NCI-H2107 (cell line): ENCODE measurements at places on chromosomes 1 and 21.

DNA sequence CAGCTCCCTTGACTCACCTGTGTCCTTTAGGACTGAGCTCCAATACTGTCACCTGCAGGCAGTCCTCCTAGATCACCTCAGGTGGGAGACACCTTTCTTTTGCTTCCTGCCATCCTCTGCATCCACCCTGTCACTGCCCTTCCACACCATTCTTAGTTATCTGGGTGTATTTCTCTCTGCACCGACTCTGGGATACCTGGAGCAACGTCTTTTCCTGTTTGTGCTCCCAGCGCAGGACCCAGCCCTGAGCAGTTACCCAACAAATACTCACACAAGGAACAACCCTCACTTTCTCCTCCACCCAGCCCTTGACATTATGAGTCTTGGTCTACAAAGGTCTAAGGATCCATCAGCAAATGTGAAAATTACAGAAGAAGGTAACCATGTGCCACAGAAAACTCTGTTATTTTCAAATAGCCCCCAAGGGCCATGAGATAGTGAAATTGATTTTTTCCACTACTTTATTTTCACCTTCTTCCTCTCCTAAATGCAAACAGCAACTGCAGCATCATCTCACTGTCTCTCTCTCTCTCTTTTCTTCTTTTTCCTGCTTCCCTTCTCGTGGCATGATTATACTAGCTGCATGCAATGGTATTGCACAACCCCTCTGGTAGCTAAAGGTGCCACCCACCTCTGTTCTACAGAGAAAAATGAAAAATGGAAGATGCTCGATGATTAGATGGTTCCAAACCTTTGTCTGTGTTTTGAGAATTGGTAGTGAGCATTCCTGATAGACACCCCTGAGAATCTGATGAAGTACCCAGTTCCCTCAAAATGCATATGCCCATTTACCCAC lies 89.0 kb downstream of the MIS18A start:
- DNase-seq: no peak

DNA sequence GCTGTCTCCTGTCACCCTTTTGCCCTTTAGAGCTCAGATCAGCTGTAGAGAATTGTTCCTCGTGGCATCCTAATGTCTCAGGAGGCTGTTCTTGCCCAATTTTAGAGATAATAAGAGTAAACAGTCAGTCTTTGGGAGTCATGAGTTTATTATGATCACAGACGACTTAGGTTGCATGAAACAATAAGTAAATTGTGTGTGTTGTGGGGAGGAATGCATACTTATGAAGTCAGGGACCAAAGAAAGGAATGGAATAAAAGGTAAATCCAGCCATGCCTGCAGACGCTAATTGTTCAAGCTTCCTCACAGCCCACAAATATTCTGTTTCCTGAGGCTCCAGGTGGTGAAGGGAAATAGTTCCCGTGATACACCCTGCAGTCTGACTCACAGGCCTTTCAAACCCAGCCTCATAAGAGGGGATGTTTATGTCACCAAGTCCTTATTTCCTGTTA lies 897 bp downstream of the EPHX4 start:
- peak; percentile 6 for DNase-seq

GRCh38 chr1:163561580-163562295 lies 240.0 kb downstream of the NUF2 start:
- peak; percentile 22 for DNase-seq

DNA sequence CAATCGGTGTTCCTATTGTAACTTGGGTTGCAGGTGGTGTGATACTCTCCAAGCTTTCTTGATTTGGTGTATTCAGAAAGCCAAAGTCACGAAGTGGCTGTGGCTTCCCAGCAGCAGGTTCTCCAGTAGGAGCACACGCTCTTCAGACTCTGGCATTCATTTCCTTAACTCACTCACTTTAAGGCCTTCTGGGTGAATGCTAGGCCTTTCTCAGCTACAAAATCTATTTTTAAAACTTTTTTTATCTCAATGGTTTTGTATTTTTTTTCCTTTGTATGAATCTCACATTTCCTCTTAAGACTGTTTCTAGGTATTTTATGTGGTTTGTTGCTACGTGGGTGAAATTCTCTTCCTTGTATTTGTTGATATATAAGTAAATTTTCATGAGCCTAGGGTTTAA lies 22.9 kb upstream of the PKN2 start:
- no peak for DNase-seq

GRCh38 chr1:50193002-50193401 lies 84.3 kb downstream of the ELAVL4 start:
- no peak for DNase-seq

- no peak for DNase-seq
These were observed 649 bp downstream of the AHDC1 start for GRCh38 chr1:27603309-27603680.

DNA sequence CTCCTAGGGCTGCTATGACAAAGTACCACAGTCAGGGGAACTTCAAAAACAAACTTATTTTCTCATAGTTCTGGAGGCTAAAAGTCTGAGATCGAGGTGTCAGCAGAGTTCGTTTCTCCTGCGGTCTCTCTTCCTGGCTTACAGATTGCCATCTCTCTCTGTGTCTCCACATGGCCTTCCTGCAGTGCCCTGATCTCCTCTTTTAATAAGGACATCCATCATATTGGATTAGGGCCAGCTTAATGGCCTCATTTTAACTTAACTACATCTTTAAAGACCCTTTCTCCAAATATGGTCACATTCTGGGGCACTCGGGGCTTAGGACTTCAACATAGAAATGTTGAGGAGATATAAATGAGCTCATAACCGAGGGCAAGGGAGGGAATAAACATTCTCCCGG lies 12.2 kb downstream of the C1orf74 start:
- DNase-seq: no peak

DNA sequence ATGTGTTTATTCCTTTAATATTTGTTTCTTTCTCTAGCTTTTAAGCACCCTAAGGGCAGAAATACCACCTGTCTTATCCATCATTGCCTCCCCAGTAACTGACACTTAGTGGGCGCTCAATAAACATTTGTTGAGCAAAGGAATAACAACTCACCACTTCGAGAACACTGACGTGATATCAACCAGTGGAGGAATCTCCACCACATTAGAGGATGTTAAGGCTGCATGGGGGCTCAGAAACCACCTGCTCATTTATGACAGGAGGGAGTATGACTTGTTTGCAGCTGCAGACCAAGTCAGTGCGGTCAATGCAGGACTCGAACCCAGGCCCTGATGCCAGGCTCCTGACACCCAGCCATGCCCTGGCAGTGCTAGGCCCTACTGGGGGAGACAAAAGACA lies 102.6 kb downstream of the MRPL37 start:
- no peak for DNase-seq

- no peak for DNase-seq
These were observed 17.6 kb downstream of the SHISA4 start for GRCh38 chr1:201906336-201906735.

GRCh38 chr1:54973205-54973921 lies 7.1 kb upstream of the TMEM61 start:
- no peak for DNase-seq

DNA sequence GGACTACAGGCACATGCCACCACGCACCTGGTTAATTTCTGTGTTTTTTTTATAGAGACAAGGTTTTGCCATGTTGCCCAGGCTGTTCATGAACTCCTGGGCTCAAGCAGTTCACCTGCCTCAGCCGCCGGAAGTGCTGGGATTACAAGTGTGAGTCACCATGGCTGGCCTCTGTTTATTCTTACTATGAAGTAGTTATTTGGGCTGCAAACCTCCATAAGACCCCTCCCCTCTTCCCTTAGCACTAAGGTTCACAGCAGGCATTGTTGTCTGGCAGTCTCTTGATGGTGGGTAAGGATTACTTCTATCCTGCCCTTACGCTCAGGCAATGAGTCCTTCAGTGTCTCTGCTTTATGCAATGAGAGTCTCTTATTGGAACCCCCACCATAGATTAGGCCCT lies 51.8 kb downstream of the ANGPTL1 start:
- DNase-seq: no peak

DNA sequence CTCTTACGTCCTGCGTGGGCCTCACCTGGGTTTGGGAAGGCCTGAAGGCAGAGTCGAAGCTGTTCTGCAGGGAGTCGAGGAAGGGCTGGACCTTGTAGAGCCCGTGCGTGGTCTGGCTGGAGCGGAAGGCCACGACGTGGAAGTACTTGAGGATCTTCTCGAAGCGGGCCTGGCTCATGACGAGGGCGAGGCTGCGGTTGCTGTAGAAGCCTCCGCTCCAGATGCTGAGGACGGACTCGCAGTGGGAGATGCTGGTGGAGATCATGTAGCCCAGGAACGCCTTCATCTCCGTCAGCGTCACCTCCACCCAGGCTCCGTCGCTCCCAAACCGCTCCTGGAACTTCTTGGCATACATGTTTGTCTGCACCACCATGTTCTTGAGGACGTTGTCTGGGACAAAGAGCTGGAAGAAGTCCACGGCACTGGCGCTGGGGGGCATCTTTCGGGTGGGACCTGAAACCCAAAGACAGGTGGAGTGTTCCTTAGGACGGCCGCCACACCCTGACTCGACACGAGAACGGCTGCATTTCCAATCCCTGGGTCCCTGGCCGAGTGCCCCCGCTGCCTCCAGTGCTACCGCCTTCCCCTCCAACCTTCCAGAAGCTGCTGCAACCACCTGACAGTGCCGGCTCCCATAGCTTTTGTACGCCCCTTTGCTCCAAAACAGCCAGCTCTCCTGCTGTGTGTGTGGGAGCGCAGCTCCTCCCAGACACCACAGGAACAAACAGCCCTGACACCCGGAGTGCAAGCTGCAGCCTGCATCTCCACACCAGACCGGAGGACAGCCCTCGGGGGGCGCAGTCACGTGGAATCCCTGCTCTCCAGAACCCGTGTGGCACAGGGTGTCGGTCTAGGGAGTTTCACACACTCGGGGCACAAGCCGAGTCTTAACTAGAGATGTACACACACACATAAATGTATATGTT lies 69.0 kb downstream of the PGBD5 start:
- peak; percentile 41 for DNase-seq

- DNase-seq: no peak
These were observed 48.0 kb downstream of the DYRK1A start for GRCh38 chr21:37414292-37415253.

- DNase-seq: no peak
These were observed 143.9 kb downstream of the RGS7 start for GRCh38 chr1:241213139-241213538.

GRCh38 chr1:67675800-67676199 lies 9.2 kb upstream of the GADD45A start:
- DNase-seq: no peak

GRCh38 chr21:44954281-44954771 lies 14.5 kb downstream of the SLX9 start:
- DNase-seq: no peak

- DNase-seq: no peak
These were observed 9.0 kb downstream of the ADORA1 start for GRCh38 chr1:203136409-203137042.

- DNase-seq: no peak
These were observed 93.7 kb downstream of the AK5 start for GRCh38 chr1:77375541-77375940.

- DNase-seq: no peak
These were observed 80.1 kb upstream of the KCNK2 start for GRCh38 chr1:215002471-215002870.

DNA sequence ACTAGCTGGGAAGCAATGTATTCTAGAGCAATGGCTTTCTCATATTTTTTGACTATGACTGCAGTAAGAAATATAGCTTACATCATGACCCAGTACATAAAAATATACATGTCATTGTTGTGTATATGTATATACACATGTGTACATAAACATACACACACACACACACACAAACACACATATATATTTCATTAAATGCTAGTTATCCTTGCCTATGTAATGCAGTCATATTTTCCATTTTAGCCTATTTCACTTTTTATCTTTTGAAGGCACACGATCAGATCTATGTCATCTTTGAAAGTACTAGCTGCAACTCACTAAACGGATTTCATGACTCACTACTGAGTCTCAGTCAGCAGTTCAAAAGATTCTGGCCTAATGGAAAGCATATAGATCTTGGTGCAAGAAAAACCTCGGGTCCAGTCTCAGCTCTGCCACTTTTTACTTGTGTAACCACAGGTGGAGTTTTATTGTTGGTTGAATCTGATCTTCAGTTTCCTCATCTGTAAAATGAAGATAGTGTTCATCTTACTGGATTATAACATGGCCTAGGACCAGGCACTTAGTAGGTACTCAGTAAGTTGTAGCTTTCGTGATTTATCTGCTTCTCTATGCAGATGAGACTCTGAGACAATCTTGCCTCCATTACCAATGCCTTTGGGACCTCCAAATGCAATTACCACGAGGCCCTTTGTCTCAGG lies 325.6 kb downstream of the RRAGC start:
- DNase-seq: no peak

GRCh38 chr1:17627239-17628052 lies 87.9 kb downstream of the ARHGEF10L start:
- DNase-seq: no peak

GRCh38 chr1:114854693-114855320 lies at the start of gene SYCP1:
SYCP1 (plus strand) TSS chr1:114854863; CDS start chr1:114855465, 602 bp downstream.
- DNase-seq: no peak

GRCh38 chr1:2097386-2098300 lies 47.4 kb downstream of the PRKCZ start:
- no peak for DNase-seq

- no peak for DNase-seq
These were observed 163.9 kb downstream of the AKT3 start for GRCh38 chr1:243686159-243686558.

GRCh38 chr21:29302359-29302875 lies 3.7 kb downstream of the BACH1 start:
- no peak for DNase-seq

DNA sequence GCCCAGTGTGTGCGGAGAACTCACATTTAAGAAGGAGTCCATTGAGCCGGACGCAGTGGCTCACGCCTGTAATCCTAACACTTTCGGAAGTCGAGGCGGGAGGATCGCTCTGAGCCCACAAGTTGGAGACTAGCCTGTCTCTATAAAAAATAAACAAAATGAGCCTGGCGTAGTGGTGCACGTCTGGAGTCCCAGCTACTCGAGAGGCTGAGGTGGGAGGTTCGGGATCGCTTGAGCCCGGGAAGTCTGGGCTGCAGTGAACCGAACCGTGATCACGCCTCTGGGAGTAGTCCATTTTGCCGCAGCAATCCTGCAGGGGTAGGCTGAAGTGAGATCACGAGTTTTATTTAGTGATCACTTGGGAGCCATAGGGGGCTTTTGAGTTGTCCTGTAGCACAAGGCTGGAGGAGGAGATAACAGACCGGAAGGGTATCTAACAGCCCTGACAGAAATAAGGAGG lies 497 bp upstream of the FUCA1 start:
- DNase-seq: no peak

GRCh38 chr21:16239659-16240265 lies 510.0 kb downstream of the USP25 start:
- DNase-seq: no peak

GRCh38 chr1:12276225-12276624 lies 46.4 kb downstream of the VPS13D start:
- no peak for DNase-seq

- no peak for DNase-seq
These were observed 3.9 kb upstream of the KRTAP10-6 start for GRCh38 chr21:44596068-44596725.

GRCh38 chr1:65151641-65152040 lies 3.6 kb downstream of the AK4 start:
- DNase-seq: no peak

DNA sequence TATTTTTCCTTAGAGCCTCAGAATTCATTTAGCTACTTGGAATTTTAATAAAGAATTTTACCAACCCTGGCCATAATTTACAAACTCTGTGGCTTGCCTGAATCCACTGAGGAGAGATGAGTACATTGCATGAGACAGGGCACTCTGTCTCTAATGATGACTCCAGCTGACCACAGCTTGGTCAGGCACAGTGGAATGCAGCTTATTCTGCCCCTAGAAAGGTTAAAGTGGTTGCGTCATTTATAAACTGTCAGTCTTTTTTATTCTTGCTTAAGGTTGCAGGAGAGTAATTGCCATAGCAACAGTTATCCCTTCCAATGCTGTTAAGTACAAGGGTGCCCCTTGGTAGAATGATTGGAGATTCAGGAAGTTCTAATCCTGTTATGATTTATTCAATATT lies 28.3 kb downstream of the PDE4B start:
- DNase-seq: no peak
